ENCODE measurements at places on chromosomes 3 and 15. TPM values are rescaled to one million over a fixed set of nuclear protein-coding genes. Genes with fewer than 3 reads are reported as not detected.

- no peak for DNase-seq
Observed at GRCh38 chr15:63219196-63219710, 29.8 kb downstream of the RAB8B start.

- no peak for DNase-seq
Observed at GRCh38 chr3:56857178-56857577, 55.4 kb upstream of the ARHGEF3 start.

DNA sequence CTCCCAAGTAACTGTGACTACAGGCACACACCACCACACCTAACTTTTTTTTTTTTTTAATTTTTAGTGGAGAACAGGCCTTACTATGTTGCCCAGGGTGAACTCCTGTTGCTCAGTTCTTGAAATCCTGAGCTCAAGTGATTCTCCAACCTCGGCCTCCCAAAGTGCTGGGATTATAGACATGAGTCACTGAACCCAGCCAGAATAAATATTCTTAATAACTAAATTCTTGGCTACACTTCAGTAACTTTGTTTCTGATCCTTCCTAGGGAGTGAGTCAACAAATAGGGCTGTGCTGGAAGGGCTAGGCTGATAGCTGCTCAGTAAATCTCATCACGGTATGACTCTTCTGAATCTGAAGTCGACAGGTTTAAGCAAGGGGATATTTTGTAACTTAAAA is 56.6 kb downstream of the P3H2 start:
- no peak for DNase-seq

The FGF12 gene
- total RNA-seq: not detected

- DNase-seq: peak; percentile 21
Observed at GRCh38 chr15:39756806-39757522, 25.7 kb downstream of the FSIP1 start.

GRCh38 chr15:40043927-40044716 is 5.1 kb upstream of the SRP14 start:
- no peak for DNase-seq

- DNase-seq: no peak
Observed at GRCh38 chr3:16520970-16521881, 7.7 kb upstream of the RFTN1 start.

The GABRB3 gene
- 0.54 TPM for total RNA-seq

The ISG20 gene
- 40.7 TPM for total RNA-seq

DNA sequence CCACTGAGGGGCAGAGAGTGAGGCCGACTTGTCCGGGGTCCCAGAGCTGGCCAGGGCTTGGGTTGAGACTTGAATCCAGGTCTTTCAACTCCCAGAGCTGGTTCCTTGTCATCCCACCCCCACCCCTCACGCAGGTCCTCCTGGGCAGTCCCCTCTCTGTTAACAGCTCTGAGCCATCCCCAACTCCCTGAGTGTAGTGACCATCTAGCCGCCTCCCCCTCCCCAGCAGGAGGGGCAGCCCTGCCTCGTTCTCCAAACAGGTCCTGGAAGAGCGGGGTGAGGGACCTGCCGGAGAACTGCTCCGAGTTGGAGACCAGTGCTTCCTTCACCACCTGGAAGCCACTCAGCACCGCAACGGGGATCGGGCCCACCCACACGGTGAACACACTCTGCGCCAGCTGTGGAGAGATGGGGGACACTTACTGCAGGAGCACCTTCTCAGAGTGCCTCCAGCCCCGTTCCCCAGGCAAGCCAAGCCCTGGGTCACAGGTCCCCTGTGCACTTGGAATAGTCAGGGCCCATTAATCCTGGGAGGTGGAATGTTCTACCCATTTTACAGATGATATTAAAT is 24.4 kb upstream of the PARL start:
- no peak for DNase-seq

The STRIT1 gene
- not detected for total RNA-seq

The LEKR1 gene
- 1.1 TPM for total RNA-seq

GRCh38 chr15:78087951-78088772 is 4.2 kb upstream of the SH2D7 start:
- DNase-seq: no peak

The GNB4 gene
- 45.0 TPM for total RNA-seq

- DNase-seq: no peak
Observed at GRCh38 chr3:180250172-180250571, 213.4 kb upstream of the PEX5L start.

The RYK gene
- 27.2 TPM for total RNA-seq

The GPR149 gene
- total RNA-seq: not detected

GRCh38 chr3:84825817-84826216 is 133.0 kb upstream of the CADM2 start:
- DNase-seq: no peak

DNA sequence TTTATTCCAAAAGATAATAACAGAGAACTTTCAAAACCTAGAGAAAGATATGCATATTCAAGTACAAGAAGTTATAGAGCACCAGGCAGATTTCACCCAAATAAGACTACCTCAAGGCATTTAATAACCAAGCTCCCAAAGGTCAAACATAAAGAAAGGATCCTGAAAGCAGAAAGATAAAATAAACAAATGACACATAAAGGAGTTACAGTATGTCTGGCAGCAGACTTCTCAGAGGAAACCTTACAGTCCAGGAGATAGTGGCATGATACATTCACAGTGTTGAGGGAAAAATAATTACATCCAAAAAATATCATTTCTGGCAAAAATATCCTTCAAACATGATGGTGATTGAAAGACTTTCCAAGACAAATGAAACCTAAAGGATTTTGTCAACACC is 185.8 kb upstream of the POU1F1 start:
- no peak for DNase-seq

DNA sequence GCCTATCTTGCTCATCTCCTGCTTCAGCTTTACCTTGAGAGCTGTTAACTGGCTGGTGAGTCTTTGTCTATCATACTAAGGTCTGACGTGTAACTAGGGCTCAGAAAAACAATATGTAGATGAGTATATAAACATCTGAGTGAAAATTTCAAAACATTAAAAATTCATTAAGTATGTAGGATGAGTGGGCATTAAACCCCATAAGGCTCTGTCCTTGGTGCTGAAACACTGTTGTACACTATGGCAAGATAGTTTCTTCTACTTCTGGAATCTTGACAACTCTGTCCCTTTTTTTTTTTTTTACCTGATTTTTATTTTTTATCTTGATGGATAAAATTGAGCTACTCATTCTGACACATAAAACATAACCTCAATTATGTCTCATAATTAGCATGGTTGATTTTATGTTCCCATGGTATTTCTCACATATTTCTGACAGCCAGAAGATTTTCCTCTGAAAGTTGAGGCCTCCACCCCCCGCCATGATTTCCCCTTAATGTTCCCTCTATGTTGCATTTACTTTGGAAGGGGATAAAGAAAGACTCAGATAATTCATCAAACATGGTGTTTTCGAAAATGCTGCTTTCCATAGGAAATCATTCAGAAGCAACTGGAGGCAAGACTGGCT is 54.3 kb downstream of the DGKG start:
- peak; percentile 37 for DNase-seq

GRCh38 chr3:37216597-37217097 is 42.3 kb upstream of the LRRFIP2 start:
- no peak for DNase-seq

DNA sequence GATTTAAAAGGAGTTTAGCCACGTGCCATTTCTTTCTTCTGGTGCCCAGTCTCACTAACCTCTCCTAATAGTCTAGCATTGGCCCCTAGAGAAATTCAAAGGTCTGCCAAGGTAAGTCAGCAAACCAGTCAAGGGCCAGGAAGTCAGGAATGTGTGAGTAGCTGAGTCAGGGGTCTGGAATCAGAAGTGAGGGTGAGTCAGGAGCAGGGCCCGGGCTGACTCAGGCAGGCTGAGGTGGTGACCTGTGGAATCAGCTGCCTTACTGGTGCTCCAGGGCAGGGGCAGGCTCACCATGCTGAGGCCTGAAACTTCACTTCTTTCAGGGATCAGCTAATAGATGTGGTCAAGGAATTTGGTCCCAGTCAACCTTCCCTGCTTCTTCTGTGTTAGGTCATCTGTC is 105.8 kb upstream of the MYZAP start:
- DNase-seq: no peak

DNA sequence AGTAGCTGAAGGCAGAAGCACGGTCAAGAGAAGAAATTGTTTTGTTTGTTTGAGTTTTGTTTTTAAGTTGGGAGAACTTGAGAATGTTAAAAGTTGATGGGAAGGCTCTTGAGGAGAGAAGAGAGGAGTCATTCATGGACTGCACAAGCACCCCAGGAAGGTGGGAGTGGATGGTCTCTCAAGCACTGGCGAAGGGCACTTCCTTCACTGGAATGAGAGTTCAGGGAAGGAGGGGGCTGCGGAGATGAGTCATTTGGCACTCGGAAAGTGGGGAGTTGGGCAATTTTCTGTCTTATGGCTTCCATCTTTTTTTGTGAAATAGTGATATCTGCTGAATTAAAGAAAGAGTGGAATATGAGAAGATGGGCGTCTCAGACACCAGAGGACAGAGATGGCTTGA is 66.0 kb downstream of the ATP13A4 start:
- DNase-seq: no peak

The TMEM108 gene
- under 0.01 TPM for total RNA-seq

The ZNF660 gene
- 4.8 TPM for total RNA-seq

The ADAMTS9 gene
- total RNA-seq: 0.81 TPM

- peak; percentile 59 for DNase-seq
Observed at GRCh38 chr3:160973067-160973809, 131.9 kb downstream of the B3GALNT1 start.

- no peak for DNase-seq
Observed at GRCh38 chr3:193917158-193917557, 218.8 kb upstream of the HES1 start.

The ATP11B gene
- total RNA-seq: 21.8 TPM

- no peak for DNase-seq
Observed at GRCh38 chr15:70114221-70114620, 16.5 kb upstream of the TLE3 start.

The NMNAT3 gene
- total RNA-seq: 28.8 TPM

DNA sequence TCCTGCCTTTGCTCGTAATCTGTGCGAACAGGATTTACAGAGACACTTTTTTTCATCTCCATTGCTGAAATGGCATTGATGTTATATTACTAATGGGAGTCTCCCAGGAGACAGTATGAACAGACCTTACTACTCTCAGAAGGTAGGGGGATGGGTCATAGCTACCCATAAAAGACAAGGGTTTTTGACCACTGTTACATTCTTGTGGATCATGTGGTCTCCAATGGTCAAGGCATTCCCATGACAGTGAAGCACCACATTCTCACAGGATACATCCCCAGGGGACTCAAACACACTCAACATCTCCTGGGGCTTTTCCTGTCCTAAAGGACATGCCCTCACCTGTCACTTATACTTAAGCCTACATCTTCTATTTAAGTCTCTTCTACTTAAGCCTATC is 40.8 kb downstream of the MKRN3 start:
- DNase-seq: no peak

The FRMD5 gene
- total RNA-seq: not detected

The ARIH2 gene
- total RNA-seq: 71.4 TPM

DNA sequence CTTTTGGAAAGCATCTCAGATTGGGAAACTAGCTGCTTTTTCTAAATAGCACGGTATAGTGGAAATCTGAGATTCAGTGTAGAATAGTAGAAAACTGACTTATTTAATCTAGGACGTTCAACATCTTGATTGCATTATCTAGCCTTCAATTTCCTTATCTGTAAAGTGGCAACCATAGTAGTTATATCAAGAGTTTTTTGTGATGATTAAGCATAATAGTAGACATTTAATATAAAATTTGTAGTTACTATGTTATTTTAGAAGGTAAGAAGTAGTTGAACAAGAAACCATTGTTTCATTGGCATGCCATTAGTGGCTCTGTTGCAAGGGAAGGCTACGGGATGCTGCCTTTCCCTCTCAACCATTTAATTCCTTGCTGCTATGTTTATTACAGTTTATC is 367.3 kb downstream of the NAALADL2 start:
- DNase-seq: no peak

DNA sequence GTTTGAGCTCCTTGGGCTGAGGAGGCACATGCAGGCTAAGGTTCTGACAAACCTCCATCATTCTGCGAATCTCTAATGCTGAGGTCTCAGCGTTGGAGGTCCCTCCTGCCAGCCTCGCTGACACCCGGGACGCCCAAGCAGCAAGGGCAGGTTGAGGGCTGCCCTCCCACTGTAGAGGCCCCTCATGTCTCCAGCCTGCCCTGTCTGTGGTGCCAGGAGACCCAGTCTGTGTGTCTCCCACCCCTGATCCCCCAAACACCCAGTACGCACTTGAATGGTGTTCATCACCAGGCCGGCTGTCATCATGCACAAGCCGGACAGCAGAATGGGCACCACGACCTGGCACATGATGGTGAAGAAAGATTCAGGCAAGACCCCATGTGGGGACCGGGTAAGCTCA is 27.8 kb downstream of the SLC41A3 start:
- DNase-seq: no peak

The GUCA1C gene
- not detected for total RNA-seq

The FBXW12 gene
- under 0.01 TPM for total RNA-seq

Data from hematopoietic multipotent progenitor cell (in vitro differentiated cells).